ENCODE measurements at places on chromosomes 5 and 9. TPM values are rescaled to one million over a fixed set of nuclear protein-coding genes. Genes with fewer than 3 reads are reported as not detected.

The FOXI1 gene
- not detected for total RNA-seq

DNA sequence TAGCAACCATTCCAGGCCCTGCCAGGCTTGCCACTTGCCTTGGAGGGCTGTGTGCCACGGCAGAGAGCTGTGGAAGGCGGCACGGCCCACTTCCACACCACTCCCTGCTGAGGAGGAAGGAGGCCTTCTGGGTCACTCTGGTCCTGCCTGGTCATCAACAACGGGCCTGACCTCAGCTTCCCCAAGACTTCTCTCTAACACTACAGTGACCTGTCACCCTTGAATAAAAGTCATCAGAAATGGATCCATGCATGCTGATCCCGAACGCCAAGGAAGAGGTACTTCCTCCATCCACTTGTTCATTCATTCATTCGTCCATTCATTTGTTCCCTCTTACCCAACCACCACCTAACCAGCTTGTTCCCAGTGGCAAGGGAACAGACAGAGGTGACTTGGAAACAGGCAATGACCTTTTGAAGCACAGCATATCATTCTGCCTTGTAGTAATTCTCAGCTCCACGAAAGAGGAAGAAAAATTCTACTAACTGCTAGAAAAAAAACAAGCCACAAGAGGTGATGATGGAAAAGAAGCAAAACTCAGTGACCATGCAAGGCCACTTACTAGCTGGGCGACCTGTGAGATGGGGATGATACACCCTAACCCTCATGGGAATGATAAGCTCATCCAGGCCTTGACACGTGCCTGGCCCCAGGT, 58.6 kb downstream of the STK10 start:
- no peak for DNase-seq

DNA sequence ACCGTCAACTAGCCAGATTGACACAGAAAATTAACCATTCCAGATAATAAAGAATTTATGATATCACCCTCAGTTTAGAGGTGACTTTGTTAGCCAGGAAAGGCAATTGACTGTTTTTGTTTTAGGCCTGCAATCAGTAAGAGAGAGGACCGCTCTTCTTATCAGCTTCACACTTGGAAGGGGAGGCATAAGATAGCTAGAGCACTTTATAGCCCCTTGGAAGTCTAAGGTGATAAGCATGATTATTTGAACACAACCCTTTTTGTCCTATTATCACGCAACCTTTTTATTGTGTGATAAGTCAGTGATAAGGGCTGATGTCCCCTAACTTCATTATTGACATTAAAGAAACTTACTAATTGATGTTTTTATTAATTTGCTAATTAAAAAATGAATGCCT, 162.6 kb upstream of the CDKN2B start:
- no peak for DNase-seq

DNA sequence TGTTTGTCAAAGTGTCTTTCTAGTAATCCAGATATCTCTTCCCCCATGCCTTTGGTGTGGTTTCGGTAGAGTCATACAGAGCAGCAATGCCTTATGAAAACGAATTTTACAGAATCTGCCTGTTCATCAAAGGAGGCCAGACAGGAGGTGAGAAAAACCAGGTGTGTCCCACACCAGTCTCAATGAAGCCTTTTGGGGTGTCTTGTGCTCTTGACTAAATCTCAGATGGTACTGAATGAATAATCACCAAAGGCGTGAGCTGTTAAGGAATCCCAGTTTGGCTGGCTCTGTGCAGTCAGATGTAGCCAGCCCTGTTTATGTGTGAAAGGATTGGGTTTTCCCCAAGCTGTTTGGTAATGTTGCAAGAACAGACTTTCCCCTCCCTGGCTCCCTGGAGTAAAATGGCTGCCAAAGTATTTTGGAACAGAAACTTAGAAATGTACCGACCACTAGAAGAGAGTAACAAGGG, 70.8 kb upstream of the CDKN2B start:
- peak; percentile 97 for DNase-seq

- no peak for DNase-seq
These were observed 104.8 kb upstream of the ERCC6L2 start for GRCh38 chr9:95770653-95771131.

Measured in fibroblast of the aortic adventitia (primary cell).